Smooth muscle cell of the pulmonary artery (primary cell): ENCODE measurements at places on chromosomes 12 and 14. TPM values are rescaled to one million over a fixed set of nuclear protein-coding genes. Genes with fewer than 3 reads are reported as not detected.

The DNAJC22 gene
- 0.20 and 2.1 TPM in 2 replicates for total RNA-seq

The LMNTD1 gene
- total RNA-seq = 0.39 and 0.63 TPM in 2 replicates

The ETFBKMT gene
- 2.0 and 3.3 TPM in 2 replicates for total RNA-seq

The LRCOL1 gene
- total RNA-seq = not detected in 2 replicates

The TMEM63C gene
- under 0.01 and 0.17 TPM in 2 replicates for total RNA-seq

The SPTB gene
- 0.13 TPM in 1 of 2 replicates, not detected in the other for total RNA-seq

The TAS2R42 gene
- total RNA-seq = not detected in 2 replicates

The TSHR gene
- total RNA-seq = under 0.01 TPM in 1 of 2 replicates, not detected in the other

The DCD gene
- not detected in 2 replicates for total RNA-seq

The PAX9 gene
- 0.10 and 0.52 TPM in 2 replicates for total RNA-seq

The CLEC4C gene
- not detected in 2 replicates for total RNA-seq

The SNRNP35 gene
- 12.2 and 16.6 TPM in 2 replicates for total RNA-seq

The FAR2 gene
- 2.9 and 10.7 TPM in 2 replicates for total RNA-seq

The HOXC12 gene
- not detected in 2 replicates for total RNA-seq
